Activated CD4-positive, alpha-beta memory T cell treated with anti-CD3 and anti-CD28 coated beads for 36 hours (primary cell): ENCODE measurements at places on chromosomes 1 and 21. TPM values are rescaled to one million over a fixed set of nuclear protein-coding genes. Genes with fewer than 3 reads are reported as not detected.
A peak's percentile ranks its signal among the peaks of the same experiment; 100 is the strongest.

Gene PLPP3
- total RNA-seq = not detected

DNA sequence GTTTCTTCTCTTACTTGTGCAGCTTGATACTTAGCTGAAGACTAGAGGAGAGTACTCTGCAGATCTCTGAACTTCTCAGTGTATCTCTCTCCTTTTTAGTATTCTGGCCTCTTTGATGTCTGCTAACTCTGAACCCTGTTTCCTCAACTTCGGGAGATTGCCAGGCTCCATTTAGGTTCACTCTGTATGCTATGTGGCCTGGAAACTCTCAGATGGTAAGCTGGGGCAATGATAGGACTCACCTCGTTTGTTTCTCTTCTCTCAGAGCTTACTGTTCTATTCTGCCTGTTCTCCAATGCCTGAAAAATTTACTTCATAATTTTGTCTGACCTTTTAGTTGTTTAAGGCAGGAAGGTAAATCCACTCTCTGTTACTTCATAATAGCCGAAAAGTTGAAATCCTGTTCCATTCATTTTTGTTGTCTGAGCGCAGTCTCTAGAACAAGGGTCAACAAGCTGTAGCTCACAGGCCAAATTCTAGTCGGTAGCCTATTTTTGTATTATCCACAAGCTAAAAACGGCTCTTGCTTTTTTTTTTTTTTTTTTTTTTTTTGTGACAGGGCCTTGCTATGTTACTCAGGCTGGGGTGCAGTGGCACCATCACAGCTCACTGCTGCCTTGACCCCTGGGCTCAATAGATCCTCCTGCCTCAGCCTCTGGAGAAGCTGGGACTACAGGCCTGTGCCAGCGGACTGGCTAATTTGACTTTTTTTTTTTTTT, 33.3 kb downstream of the ZMYM4 start:
- no peak overlapping the region for H3K27ac ChIP-seq
- H3K27me3 ChIP-seq = no peaks in the 10 kb centered on the region
- no peaks in the 10 kb centered on the region for H3K36me3 ChIP-seq
- no peak for DNase-seq

GRCh38 chr21:38308532-38309119, 51.8 kb downstream of the KCNJ15 start:
- peaks cover 9% of the 10 kb centered on the region for H3K4me1 ChIP-seq
- no peaks in the 10 kb centered on the region for H3K36me3 ChIP-seq
- H3K27me3 ChIP-seq = no peaks in the 10 kb centered on the region
- no peak overlapping the region for H3K4me3 ChIP-seq
- DNase-seq = no peak

- peaks cover 2% of the 10 kb centered on the region for H3K4me1 ChIP-seq
- no peak for DNase-seq
- H3K27me3 ChIP-seq = no peaks in the 10 kb centered on the region
- H3K27ac ChIP-seq = no peak overlapping the region
Measured at GRCh38 chr1:112544751-112545150, 36.0 kb downstream of the WNT2B start.

Gene DSCAM
- not detected for total RNA-seq

GRCh38 chr1:43558346-43558841, 27.7 kb downstream of the PTPRF start:
- no peaks in the 10 kb centered on the region for H3K4me1 ChIP-seq
- H3K36me3 ChIP-seq = no peaks in the 10 kb centered on the region
- H3K27me3 ChIP-seq = peaks cover 1% of the 10 kb centered on the region
- no peak overlapping the region for H3K27ac ChIP-seq
- no peak overlapping the region for H3K4me3 ChIP-seq
- no peak for DNase-seq

GRCh38 chr1:92854101-92854785, 22.4 kb downstream of the RPL5 start:
- DNase-seq = no peak
- H3K27ac ChIP-seq = peak overlapping the region; percentile 9
- no peaks in the 10 kb centered on the region for H3K27me3 ChIP-seq
- H3K4me3 ChIP-seq = no peak overlapping the region

- H3K4me3 ChIP-seq = no peak overlapping the region
- H3K27ac ChIP-seq = no peak overlapping the region
- H3K4me1 ChIP-seq = no peaks in the 10 kb centered on the region
- DNase-seq = peak; percentile 61
- H3K27me3 ChIP-seq = peaks cover 5% of the 10 kb centered on the region
Measured at GRCh38 chr1:204975568-204976235, 67.3 kb upstream of the CNTN2 start.

GRCh38 chr1:161193561-161194235, 5.2 kb downstream of the ADAMTS4 start:
- no peak overlapping the region for H3K4me3 ChIP-seq
- H3K27ac ChIP-seq = peak overlapping the region; percentile 28
- no peaks in the 10 kb centered on the region for H3K27me3 ChIP-seq
- H3K36me3 ChIP-seq = no peaks in the 10 kb centered on the region

Gene OR10K1
- total RNA-seq = not detected

Gene BMP8A
- not detected for total RNA-seq

Gene AGL
- total RNA-seq = 19.7 TPM

GRCh38 chr1:181119093-181119989, 30.8 kb downstream of the IER5 start:
- no peak overlapping the region for H3K27ac ChIP-seq
- DNase-seq = no peak
- no peaks in the 10 kb centered on the region for H3K36me3 ChIP-seq
- no peaks in the 10 kb centered on the region for H3K4me1 ChIP-seq

DNA sequence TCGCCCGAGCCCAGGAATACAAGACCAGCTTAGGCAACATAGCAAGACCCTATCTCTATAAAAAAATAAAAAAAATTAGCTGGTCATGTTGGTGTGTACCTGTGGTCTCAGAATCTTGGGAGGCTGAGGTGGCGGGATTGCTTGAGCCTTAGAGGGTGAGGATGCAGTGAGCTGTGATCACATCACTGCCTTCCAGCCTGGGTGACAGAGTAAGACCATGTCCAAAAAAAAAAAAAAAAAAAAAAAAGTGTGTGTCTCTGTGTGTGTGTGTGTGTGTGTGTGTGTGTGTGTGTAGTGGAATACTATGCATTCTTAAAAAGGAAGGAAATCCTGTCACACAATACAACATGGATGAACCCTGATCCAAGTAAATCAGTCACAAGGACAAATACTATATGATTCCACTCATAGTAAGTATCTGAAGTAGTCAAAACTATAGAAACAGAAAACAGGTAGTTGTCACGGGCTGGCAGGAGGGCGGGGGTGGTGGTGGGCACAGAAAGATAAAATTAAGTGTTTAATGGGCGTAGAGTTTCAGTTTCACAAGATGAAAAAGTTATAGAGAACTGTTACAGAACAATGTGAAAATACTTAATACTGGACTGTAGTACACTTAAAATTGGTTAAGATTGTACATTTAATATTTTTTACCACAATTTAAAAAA, 47.8 kb downstream of the SELENOF start:
- H3K36me3 ChIP-seq = peaks cover 6% of the 10 kb centered on the region
- H3K27ac ChIP-seq = no peak overlapping the region
- no peak overlapping the region for H3K4me3 ChIP-seq
- peaks cover 18% of the 10 kb centered on the region for H3K4me1 ChIP-seq
- DNase-seq = peak; percentile 20
- no peaks in the 10 kb centered on the region for H3K27me3 ChIP-seq

- H3K27me3 ChIP-seq = peaks cover 19% of the 10 kb centered on the region
- H3K4me1 ChIP-seq = peaks cover 11% of the 10 kb centered on the region
- no peak overlapping the region for H3K27ac ChIP-seq
- DNase-seq = no peak
- no peaks in the 10 kb centered on the region for H3K36me3 ChIP-seq
- no peak overlapping the region for H3K4me3 ChIP-seq
Measured at GRCh38 chr1:41482001-41482765, 2.3 kb downstream of the EDN2 start.

DNA sequence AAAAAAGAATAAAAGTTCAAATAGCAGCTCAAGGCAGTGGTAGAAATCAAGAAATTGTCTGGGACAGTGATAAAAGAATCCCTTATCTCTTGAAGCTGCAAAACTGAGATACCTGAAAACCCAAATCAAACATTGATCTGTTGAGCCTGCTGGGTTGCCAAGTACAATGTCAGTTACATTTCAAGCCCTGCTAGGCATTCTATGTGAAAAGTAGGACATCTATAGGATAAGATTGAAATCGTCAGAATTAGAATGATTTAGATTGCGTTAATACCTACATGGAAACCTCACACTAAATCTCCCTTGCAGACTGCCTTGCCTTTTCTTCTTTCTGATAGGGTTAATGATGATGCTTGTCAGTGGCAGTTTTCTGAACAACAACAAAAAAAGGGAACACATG, 1684.4 kb upstream of the B3GALT2 start:
- no peak overlapping the region for H3K4me3 ChIP-seq
- no peak for DNase-seq
- H3K27me3 ChIP-seq = no peaks in the 10 kb centered on the region
- no peaks in the 10 kb centered on the region for H3K36me3 ChIP-seq

Gene THEM4
- 24.9 TPM for total RNA-seq
